Activated CD4-positive, alpha-beta T cell treated with anti-CD3 and anti-CD28 coated beads for 36 hours (primary cell): ENCODE measurements at places on chromosomes 16 and 17. TPM values are rescaled to one million over a fixed set of nuclear protein-coding genes. Genes with fewer than 3 reads are reported as not detected.

- no peak for DNase-seq
Observed at GRCh38 chr16:88893127-88893968, 26.9 kb upstream of the PABPN1L start.

DNA sequence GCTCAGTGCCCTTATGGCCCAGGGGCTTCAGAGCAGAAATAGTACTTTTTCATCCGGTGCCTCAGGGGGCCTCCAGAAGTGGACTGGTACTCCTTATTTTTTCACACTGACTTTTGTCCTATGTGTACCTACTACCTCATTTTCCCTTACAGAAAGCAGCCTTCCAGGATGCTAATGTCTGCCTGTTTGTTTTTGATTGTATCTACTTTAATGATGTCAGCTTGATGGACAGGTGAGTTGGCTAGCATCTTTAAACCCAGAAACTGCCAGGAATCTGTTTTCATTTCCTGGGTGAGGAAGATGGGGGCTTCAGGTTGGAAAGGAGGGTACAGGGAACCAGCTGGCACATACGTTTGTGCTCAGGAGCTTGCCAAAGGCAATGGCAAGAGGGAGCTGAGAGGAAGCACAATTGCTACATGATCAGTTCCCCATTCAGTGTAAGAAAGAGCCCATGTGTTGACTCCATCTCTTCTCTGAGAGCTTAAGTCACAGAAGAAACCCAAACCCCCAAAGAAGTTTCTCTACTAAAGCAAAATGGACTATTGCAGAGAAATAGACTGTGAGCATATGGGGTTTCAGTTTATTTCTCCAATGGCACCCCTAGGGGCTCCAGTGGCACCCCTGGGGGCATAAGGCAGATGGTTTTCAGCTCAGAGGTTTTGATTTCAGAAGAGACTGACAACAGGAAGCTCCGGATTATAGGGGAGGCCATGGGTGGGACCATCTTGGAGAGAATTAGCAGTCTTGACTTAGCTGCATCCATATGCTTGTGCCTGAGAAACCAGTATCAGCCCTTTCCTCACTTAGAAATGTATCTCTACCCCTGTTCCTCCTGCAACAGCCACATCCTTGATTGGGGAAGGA, 16.3 kb downstream of the LIG3 start:
- no peak for DNase-seq

GRCh38 chr17:57113011-57113410, 28.0 kb downstream of the AKAP1 start:
- DNase-seq = no peak

DNA sequence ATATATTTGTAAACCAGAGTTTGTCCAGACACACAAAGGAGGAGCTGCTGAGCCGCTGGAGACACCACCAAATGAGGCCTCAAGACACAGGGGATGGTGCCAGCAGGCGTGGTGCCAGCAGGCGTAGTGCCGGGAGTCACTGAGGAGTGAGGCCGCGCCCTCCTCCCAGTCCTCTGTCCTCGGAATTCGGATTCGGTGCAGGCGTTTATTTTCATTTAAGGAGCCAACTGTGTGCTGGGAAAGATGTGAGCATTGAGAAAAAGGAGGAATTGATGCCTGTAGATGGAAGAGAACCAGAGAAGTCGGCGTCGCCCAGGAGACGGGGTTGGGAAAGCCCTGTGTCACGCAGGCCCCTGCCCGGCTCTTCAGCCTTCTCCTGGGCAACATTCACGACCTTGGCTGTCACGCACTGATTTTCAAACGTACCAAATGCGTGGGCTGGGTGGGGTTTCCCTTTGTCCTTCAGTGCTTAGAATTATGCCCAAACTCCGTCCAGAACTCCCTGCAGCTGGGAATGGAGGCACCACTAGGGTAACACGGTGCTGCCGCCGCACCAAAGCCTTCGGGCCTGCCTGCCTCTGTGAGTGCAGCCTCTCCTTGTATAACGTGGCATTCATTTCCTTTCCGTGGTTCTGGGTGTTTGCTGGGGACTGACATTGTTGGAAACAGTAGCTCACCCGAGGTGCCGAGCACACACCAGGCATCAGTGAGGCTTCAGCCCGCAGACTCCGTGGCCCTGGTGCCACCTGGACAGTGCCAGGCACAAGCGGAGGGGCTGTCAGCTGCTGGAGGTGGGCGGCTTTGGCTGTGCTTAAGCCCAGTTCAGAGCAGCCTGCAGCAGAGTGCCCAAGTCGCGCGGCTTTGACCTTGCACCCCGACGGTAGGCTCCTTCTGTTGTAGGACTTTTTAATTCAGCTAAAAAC, 49.0 kb upstream of the CHMP6 start:
- no peak for DNase-seq

The RNF222 gene
- total RNA-seq = not detected

DNA sequence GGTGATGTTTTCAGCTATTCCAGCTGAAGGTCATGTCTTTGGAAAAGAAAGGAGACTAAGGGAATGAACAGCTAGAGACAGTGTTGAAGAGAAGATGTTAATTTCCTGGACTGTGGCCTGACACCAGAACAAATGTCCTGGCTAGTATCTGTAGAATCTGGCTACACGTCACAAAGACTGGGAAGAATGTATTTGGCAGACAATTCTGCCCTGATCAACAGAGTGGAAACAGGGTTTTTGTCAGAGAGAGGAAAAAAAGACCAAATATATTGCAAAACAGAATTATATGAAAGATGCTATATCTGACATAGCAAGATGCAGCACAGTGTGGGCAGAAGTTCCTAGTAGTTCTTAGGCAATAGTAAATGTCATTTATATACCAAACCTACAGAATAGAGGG, 17.0 kb upstream of the ANKFN1 start:
- no peak for DNase-seq

DNA sequence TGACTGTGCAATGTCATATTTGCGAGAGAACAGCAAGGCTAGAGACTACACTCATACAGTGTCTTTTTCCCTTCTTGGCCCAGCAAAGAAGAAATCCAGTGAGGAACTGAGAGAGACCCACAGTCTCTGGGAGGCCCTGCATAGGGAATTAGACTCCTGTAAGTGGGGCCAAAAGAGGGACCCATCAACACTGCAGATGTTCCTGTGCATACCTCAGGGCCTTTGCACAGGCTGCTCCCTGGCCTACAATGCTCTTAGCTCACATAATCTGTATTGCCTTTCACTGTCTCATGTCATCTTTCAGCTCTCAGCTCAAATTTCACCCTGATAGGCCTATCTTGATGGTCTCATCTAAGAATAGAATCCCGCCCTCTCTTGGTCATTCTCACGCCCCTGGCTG, 9.2 kb downstream of the SYCE1L start:
- DNase-seq = no peak

The KRTAP2-1 gene
- total RNA-seq = not detected

The HS3ST3A1 gene
- 0.27 TPM for total RNA-seq

- peak; percentile 24 for DNase-seq
Observed at GRCh38 chr16:84607694-84608093, 10.2 kb downstream of the COTL1 start.
